ENCODE measurements at places on chromosomes 12 and 14.

- peak; percentile 75 for DNase-seq
Observed at GRCh38 chr12:6039894-6040601, 84.4 kb downstream of the VWF start.

DNA sequence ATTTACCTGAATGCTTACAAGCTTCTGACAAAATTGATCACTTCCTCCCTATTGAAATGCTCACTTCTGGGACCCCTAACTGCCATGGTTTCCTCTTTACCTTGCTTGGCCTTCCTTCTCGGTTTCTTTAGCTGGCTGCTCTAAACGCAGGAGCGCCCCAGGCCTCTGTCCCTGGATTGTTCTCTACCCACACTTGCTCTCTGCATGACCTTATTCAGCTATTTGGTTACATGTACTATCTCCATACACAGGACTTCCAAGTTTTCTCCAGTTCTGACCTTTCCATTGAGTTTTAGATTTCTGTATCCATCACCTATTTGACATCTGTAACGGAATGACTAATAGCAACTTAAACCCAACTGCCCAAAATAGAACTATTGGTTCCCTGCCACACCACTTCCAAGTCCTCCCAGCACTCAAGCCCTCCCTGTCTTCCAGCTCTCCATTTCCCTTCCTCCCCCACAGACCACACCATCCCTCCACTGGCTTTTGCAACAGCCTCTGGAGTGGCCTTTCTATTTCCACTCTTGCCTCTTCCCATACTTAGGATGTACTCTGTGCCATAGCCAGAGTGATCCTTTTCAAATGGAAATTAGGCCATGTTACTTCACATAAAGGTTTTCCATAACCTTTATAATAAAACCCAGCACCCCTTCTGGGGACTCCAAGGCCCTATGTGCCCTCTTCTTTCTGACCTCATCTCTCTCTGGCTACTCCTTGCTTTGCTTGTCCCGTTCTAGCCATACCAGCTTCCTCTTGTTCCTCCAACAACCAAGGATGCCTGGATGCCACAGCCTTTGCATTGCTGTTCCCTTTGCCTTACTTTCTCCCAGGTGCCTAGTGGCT lies 202.2 kb downstream of the AEBP2 start:
- DNase-seq, result peak; percentile 47

DNA sequence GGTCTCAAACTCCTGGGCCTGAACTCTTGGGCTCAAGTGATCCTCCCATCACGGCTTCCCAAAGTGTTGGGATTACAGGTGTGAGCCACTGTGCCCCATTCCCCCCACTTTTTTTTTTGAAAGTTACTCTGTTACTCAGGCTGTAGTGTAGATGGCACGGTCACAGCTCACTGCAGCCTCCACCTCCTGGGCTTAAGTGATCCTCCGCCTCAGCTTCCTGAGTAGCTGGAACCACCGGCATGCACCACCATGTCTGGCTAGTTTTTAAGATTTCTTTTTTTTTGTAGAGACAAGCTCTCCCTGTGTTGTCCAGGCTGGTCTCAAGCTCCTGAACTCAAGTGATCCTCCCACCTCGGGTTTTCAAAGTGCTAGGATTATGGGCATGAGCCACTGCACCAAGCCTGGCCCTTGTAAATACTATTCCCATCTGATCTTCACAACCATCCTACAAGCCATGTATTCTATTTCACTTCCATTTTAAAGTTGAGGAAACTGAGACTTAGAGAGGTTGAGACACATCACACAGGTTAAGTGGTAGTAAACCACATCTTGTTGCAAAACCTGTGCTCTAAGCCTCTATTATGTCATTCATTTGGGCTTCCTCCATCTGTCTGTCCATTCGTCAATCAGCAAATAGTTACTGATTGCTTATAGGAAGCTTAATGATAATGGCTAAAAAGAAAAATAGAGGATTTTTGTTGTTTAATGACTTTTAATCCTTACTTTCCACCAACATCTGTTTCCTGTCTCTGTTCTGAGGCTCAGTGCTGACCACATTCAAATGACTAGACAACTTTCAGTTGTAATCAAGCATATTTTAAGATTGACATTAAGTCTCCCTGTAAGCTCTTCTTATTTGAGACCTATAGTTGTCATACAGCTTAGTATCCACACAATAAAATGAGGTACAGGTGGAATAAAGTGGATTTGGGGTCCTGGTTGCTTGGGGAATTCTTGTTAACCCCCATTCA lies 9.2 kb downstream of the ASCL4 start:
- no peak for DNase-seq

DNA sequence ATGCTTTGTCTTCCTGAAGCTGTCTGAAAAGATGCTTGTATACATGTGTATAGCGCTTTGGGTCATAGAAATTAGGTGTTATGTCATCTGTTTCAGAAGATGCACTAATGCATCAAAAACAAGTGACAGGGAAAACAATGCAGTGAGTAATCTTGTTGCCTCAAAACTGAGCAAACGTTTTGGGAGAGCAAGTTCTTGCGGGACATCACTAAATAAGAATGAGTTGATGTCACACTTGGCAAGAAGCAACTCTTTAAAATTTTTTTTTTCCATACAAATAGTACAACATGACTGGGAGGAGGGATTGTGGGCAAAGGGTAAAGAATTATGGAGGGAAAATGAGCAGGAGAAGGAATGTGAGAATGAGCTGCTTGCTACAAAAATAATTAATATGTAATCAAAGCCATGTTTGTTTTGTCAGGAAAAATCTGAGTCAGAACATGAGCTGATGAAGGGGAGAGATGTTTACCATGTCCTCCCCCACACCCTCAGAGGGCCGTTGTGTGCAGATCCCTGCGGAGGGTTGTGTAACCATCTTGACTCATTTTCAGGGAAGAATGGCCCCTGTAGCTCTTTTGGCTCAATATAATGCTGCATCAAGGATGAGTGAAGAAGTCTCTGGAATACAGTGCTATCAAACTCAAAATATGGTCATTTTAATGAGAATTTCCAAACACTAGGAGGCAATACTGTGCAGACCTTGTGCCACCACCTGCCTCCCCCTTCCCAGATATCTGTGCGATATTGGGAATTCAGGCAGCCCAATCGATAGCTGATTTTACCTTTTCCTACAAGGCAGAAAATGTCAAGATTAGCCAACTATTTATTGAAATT lies 41.4 kb downstream of the BORCS5 start:
- peak; percentile 99 for DNase-seq

- DNase-seq, result no peak
Observed at GRCh38 chr14:49297102-49297501, 289.1 kb downstream of the RPS29 start.

- DNase-seq, result peak; percentile 92
Observed at GRCh38 chr14:76977793-76978720, 50.5 kb downstream of the IRF2BPL start.

DNA sequence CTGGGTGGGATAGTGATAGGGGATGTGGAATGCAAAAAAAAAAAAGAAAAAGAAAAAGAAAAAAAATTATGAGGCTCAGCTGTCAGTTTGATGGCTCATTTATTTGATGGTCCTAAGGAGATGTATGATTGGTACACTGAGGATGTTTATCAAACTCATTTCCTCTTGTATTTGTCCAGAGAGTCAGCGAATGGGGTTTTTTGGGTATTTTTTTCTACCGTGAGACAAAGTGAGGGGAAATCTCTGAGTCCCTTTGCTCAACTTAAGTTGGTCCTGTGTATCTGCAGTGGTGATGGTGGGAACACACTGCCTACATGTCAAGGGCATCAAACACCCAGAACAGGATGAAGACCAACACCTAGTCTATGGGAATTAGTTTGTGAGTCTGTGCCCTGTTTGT lies 176.9 kb upstream of the HIF1A start:
- DNase-seq, result no peak

DNA sequence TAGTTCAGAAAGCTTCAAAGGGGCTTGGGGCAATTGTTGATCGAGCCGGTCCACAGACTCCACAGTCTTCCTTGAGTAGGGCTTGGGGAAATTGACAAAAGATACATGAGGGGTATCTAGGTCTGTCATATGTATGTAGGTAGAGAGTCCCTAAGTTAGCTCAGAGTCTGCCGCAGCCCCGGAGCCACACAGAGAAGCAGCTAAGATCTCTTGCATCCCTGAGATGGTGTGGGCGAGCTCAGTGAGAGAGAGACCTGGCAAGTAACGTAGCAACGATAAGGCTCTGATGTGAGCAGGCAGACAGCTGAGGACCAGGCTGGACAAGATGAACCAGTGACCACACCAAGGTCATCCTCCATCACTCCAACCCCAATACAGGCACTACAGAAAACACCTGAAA lies 297.6 kb downstream of the TMEM132D start:
- DNase-seq, result no peak

DNA sequence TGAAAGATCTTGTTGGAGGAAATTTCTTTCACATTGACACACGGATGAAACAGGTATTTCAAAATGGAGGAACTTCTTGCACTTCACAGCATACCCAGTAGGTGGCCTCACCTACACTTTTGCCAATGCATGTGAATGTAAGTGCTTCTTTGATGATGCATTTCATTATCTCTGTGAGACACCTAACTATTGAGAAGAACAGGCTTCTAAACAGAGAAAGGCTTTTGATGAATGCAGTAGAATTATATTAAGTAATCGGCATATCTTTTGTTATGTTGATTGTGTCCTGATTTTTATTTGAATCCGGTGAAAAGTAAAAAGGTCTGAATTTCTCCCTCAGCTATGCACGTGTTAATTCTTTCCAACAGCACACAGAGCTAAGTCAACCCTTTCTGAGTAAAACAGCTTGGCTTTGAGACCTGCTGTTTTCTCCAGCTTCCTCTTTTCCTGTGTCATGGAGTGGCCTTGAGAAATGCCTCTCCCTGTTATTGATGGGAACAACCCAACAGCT lies 399.0 kb downstream of the NAV3 start:
- peak; percentile 69 for DNase-seq

- DNase-seq, result no peak
Observed at GRCh38 chr12:28540324-28540714, 350.1 kb downstream of the CCDC91 start.

DNA sequence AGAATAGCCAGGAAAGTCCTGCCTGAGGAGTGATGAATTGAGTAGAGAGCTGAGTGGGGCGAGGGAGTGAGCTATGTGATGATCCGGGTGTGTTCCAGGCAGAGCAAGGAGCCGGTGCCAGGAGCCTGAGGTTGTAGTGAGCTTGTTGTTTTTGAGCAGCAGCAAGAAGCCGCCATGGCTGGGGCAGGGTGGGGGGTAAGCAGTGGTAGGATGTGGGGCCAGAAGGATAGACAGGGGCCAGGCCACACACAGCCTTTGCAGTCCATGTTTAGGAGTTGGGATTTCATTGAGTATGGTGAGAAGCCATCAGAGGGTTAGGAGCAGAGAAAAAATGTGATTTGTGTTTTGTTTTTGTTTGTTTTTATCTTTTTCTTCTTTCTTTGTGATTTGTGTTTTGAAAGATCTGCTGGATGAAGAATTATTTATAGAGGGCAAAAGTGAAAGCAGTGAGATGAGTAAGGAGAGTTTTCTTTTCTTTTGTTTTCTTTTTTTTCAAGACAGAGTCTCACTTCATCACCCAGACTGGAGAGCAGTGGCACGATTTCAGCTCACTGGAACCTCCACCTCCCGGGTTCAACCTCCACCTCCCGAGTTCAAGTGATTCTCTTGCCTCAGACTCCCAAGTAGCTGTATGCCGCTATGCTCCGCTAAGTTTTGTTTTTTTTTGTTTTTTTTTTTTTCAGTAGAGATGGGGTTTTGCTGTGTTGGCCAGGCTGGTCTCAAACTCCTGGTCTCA lies 92.3 kb upstream of the BCAT1 start:
- DNase-seq, result peak; percentile 13

- peak; percentile 5 for DNase-seq
Observed at GRCh38 chr14:35985474-35986218, 159.5 kb downstream of the BRMS1L start.

DNA sequence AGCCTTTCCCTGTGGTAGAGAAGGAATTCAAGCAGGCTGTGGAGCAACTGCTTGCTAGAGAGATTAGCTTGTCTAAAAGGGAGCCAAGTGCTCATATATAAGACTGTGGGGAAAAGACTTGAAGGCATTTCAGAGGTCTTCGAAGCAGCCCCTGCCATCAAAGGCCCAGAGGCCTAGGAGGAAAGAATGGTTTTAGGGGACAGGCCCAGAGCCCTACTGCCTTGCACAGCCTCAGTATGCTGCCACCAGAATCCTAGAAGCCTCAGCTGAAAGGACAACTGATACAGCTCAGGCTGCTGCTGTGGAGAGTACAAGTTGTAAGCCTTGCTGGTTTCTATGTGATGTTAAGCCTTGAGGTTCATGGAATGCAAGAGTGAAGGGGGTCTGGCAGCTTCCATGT lies 109.9 kb downstream of the DERA start:
- DNase-seq, result no peak

DNA sequence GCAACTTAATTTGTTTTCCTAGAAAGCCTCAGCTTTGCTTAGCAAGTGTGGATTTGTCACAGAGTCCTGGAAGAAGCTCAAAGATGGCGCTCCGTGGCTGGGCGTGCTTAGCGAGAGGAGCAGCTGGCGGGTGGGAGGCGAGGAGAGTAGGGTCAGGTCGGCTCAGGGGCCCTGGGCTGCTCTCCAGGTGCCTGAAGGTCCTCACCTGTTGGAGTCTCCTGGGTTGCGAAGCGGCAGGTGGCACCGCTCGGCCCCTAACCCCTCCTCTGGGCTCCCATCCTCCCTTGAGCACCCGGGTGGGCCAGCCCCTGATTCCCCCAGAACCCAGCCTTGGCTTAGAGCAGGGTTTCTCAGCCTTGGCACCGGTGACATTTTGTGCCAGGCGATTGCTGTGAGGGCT lies 25.1 kb downstream of the LRTM2 start:
- DNase-seq, result no peak

DNA sequence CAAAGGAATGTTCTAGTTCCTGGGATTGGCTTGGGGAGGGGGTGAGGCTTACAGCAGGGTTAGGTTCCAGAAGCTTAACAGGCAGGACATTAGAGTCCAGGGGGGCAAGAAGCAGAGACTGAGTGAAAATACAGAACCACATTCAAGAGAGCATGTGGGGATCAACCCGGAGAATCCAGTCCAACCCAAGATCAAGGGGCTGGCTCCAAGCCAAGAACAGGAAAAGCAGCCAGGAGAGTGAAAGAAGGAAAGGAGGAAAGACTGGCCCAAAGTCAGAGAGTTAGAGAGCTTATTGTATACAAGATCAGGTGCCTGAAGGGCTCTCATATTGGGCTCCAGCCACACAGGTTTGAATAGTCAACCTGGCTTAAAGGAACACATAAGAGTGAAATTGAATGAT lies 190.3 kb upstream of the CDKN3 start:
- no peak for DNase-seq

DNA sequence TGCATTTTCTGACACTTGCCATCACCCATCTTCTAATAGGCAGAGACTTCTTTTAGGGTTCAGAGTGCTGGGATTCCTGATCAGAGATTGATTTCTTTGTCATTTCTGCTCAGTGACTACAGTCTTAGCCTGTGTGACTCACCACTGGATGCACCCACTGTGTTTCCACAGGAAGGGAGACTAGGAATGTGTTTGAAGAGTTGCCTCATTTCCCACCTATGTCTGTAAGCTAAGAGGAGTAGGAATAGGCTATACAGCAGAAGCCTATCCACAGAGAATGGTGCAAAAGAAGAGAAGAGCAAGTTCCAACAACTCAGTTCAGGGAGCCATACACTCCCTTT lies 60.2 kb upstream of the ACTN1 start:
- peak; percentile 61 for DNase-seq

- no peak for DNase-seq
Observed at GRCh38 chr14:72753879-72754400, 140.0 kb downstream of the DPF3 start.

Data from fibroblast of mammary gland (primary cell).